Left cardiac atrium (tissue), 4 donors: ENCODE measurements at places on chromosomes 11 and 22. TPM values are rescaled to one million over a fixed set of nuclear protein-coding genes. Genes with fewer than 3 reads are reported as not detected.

Gene SCGB2A2
- not detected for total RNA-seq

Gene RFPL3
- not detected for total RNA-seq

Gene SLC29A2
- 16.6 TPM for total RNA-seq

Gene UCP3
- 2.2 TPM for total RNA-seq

Gene PACS1
- total RNA-seq, result 74.4 TPM

Gene RFPL2
- not detected for total RNA-seq

Gene MMP3
- not detected for total RNA-seq

Gene STX3
- 10.6 TPM for total RNA-seq

Gene FOLR1
- total RNA-seq, result not detected

Gene NXPE4
- total RNA-seq, result not detected

DNA sequence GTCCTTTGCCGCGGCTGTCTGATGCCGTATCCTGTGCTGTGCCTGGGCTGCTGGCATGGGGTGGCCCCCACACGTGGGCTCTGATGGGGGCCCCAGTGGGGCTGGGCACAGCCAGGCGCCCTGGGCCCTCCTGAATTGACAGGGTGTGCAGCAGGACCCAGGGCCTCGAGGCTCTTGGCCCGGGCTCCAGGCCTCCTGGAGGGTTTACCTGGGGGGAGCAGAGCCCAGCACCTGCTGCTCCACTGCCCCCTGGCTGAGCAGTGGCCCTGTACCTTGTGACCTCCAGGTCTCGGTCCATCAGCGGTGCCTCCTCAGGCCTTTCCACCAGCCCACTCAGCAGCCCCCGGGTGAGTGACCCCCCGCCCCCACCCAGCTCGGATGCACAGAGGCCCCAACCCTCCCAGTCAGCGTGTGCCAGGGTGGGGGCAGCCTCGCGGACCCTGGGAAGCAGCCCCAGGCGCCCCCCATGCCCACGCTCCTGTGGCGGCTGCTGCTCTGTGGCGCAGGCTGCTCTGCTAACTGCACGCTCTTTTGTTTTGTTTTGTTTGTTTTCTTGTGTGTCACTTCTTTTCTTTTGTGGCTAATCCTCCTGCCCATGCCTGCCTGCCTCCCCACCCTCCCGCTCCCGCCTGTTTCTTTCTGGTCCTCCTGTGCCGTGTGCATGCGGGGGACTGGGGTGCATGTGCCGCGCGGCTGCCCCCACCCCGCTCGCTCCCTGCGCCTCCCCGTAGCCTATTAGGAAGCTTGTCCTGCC is 36.9 kb downstream of the MOB2 start:
- no peak for DNase-seq

DNA sequence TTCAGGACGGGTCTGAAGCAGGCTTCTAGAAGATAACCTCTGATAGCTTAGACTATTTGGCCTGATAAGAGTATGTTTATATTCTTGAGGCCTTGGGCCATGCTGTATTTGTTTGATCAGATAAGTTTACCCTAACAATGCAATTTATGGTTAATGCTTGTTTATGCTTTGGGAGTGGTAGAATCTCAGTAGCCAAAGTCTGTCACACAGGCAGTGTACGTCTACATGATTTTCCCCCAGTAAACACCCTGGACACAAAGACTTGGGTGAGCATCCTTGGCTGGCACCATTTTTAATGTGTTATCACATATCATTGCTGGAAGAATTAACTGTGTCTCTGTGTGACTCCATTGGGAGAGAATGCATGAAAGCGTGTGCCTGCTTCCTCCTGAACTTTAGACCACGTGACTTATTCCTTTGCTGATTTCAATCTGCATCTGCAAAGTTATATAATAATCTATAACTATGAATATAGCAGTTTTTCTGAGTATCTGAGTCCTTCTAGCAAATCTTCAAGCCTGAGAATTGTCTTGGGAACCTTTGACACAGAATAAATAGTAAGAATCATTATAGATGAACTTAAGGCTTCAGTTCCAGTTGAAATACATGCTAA is 172.4 kb downstream of the CASP12 start:
- DNase-seq, result no peak

GRCh38 chr11:104705490-104706190 is 192.6 kb downstream of the CASP12 start:
- DNase-seq, result peak; percentile 18

GRCh38 chr22:22787786-22788459 is 99.7 kb upstream of the IGLL5 start:
- peak; percentile 60 for DNase-seq

DNA sequence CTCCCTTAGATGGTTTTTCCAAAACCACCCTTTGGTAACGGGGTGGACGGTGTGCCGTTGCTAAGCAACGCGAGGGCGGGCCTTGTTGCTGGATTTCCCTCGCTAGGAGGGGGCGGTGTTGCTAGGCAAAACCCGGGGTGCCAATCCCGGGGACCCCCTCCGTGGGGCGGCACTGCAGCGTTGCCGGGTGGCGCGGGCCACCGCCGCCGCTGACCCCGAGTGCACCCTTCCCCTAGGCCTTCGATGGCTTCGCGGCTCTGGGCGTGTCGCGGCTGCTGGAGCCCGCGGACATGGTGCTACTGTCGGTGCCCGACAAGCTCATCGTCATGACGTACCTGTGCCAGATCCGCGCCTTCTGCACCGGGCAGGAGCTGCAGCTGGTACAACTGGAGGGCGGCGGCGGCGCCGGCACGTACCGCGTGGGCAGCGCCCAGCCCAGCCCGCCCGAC is 8.9 kb downstream of the EHBP1L1 start:
- DNase-seq, result peak; percentile 31

GRCh38 chr22:30857791-30858190 is 110.8 kb downstream of the MORC2 start:
- no peak for DNase-seq

GRCh38 chr22:29330753-29331152 is 15.3 kb upstream of the RASL10A start:
- peak; percentile 71 for DNase-seq

GRCh38 chr11:5124891-5125620 is 13.1 kb downstream of the OR52A5 start:
- no peak for DNase-seq

DNA sequence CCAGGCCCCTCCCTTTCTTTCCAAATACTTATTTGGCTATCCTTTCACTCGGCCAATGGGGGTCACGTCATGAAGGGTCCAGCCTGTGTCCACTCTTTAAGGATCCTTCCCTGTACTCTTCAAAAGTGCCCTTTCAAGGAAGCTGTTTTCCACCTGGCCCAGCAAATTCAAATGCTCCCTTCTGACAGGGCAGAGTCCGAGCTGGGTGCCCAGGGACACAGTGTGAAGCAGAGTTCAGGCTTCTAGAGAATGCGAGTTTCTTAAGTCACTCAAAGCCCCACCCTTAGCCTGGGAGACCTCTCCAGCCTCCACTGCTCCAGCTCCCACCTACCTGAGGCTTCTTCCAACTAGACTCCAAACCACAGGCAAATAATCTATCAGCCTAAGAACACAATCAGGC is 5.5 kb upstream of the APOA1 start:
- no peak for DNase-seq

DNA sequence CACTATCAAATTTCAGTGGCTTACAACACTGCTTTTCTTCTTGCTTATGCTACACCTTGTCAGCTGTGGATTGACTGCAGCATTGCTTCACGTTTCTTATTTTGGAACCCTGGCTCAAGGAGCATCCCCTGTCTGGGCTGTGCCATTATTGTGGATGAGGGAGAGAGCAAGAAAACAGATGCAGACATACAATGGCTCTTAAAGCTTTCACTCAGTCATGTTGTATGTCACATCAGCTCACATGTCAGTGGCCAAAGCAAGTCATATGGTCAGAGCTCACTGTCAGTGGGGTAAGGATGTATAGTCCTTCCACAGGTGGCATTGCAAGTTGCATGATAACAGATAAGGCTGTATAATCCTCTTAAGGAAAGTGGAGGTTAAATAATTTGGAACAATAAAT is 10.0 kb downstream of the ARHGEF12 start:
- DNase-seq, result no peak

DNA sequence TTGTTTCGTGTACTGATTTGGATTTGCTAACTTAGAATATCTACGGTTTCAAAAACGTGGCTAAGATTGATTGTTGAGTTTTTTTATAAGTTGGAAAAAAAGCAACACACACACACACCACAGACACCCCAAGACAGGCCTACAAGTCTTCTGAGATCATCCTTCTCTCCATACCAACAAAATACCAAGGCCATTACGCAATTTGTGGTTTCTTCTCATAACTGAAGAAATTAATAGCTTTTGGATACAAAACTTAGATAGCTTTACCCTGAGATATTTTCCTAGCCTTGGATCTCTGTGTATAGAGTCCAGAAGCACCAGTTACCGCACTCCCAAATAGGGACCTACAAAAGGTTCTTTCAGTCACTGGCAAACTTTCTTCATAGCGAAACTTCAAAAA is 113.6 kb downstream of the SIK3 start:
- no peak for DNase-seq

DNA sequence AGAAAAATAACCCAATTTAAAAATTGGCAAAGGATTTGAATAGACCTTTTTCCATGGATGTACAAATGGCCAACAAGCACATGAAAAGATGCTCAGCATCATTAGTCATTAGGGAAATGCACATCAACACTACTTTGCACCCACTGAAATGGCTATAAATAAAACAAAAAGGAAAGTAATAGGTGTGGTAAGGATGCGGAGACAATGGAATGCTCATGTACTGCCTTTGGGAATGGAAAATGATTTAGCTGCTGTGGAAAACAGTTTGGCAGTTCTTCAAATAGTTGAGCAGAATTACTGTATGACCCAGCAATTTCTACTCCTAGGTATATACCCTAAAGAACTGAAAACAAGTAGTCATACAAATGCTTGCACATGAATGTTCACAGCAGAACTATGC is 37.4 kb downstream of the LARGE2 start:
- no peak for DNase-seq

GRCh38 chr11:66159324-66159984 is 89.4 kb downstream of the PACS1 start:
- DNase-seq, result no peak

GRCh38 chr11:86914865-86915519 is 40.2 kb downstream of the FZD4 start:
- DNase-seq, result no peak

DNA sequence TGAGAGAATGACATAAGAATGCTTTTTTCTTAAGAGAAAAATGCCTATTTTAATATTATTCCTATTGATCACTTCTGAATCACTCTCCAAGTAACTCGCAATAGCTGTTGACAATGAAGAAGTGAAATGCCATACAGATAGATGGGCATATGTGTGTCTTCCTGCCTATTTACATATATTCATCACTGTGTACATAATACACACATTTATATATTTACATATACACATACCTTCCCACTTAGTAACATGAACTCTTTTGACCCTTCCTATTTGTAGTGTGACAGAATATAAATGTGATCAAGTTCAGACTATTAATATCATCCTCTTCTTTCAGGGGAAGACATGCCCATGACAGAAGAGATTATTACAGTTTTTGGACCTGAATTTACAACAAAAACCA is 756.7 kb downstream of the DLG2 start:
- no peak for DNase-seq

DNA sequence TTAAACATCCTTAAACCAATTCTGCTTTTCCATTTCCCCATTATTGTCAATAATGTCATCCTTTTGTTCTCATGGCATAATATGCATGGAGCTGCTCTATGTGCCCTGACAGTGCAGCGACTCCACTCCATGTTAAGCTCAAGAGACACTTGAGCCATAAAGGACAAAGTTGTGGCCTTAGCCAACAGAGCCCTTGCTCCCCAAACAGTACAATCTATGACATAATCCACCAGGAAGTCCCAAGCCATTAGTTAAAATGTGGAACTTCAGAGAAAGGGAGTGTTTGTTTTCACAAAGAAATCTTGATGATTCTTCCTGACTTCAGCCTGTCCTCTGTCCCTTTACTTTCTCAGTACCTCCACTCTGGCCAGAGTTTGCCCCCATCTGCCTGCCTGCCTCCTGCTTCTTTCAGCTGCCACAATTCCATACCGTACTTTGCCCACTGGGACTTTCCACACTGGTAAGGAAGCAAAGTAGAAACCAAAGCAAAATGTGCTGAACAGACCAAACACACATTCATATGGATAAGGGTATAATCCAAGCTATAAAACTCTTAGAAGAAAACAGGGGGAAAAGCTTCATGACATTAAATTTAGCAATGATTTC is 46.3 kb upstream of the ZC3H12C start:
- no peak for DNase-seq

DNA sequence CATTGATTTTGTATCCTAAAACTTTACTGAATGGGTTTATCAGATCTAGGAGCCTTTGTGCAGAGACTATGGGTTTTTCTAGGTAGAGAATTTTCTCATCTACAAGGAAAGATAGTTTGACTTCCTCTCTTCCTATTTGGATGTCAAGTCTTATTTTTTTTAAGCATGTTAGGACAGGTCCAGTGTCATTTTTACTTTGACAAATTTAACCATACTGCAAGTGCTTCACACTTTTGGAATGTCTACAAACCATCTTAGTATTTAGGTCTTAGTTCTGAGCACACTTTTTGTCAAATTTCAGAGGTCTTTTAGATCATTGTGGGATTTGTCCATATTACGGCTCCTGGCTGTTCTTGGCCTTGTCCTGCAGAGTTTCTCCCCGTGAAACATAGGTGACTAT is 715.2 kb upstream of the RAG2 start:
- DNase-seq, result no peak

GRCh38 chr11:68471360-68472340 is 11.1 kb downstream of the PPP6R3 start:
- DNase-seq, result no peak

DNA sequence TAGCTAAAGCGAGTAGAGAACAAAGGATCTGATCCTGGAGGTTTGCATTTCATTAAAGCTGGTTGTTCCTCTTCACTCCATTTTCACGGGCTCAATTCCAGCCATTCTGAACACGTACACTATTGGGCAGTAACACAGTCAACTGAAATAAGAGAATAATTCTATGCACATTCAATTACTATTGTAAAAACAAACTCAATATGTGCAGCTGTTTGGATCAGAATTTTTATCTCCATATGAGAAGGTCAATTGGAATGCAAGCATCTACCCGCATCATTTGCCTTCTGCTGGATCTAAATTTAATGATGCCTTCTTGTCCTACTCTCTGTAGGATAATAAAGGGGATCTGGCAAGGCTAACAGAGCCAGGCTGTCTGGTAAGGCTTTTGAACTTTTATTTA is 562.8 kb upstream of the CCDC179 start:
- DNase-seq, result no peak

DNA sequence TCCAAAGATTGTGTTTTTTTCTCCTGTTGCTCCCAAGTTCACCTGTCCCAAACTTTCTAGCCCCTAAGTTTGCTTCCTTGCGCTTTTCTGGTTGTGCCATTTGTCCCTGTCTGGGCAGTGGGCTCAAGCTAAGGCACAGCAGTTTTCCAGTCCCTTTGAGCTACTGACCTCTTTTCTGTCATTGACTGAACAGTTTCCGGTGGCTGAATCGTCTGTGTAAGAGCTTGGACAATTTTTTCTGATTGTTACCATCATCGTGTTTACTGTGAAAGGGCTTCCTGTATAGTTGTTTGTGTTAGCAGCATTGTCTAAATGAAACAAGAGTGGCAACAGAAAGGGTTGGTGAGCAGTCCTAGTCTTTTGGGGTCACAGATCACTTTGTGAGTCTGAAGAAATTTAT is 49.8 kb downstream of the BMAL1 start:
- no peak for DNase-seq

- DNase-seq, result no peak
These were observed 111.4 kb upstream of the TBCEL start for GRCh38 chr11:120912504-120912903.
